T follicular helper cell (primary cell): ENCODE measurements at places on chromosomes 5 and 9.
A peak's percentile ranks its signal among the peaks of the same experiment; 100 is the strongest.

- DNase-seq, result no peak
Measured at GRCh38 chr5:72241346-72242003, 78.6 kb downstream of the MRPS27 start.

DNA sequence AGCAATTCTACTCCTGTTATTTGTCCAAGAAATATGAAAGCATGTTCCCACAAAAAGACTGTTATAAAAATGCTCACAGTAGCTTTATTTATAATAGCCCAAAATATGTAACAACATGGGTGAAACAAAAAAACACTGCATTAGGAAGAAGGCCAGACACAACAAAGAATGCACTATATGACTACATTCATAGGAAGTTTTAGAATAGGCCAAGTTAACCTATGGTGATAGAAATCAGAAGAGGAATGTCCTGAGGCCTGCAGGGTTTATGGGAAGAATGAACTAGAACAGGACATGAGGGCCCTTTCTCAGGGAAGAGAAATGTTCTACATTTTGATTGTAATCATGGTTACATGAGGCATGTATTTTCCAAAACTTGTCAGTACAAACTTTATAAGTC is 24.7 kb upstream of the TAS2R1 start:
- no peak for DNase-seq

- no peak for DNase-seq
Measured at GRCh38 chr5:131286400-131286715, 22.5 kb downstream of the CDC42SE2 start.

- no peak for DNase-seq
Measured at GRCh38 chr9:88300556-88300955, 87.7 kb upstream of the SPIN1 start.

DNA sequence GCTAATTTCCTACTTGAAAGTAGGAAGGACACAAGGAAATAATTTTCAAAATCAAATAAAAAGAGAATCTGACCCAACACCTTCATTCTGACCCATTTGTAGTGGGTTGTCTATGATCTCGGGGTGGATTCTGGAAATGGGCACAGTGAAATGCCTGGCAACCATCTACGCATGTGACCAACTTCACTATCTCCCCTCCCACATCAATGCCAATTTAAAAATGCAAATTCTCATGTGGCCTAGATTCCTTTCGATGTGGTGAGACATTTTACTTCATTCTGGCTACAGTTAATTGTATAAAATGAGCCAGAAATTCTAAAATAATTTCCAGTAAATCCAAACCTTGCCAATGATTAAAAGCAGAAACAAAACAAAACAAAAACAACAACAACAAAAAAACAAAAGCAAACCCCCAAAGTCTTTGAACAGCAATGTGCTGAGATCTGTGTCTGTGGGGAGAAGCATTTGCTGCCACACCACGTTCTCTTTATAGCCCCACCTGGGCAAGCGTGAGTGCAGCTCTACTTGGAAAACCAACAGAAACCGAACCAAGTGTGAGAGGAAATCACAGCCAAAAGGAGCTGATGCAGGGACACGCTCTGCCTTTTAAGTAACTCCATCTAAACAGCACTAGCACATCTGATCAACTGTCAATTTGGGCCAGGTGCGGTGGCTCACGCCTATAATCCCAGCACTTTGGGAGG is 59.0 kb downstream of the USP20 start:
- DNase-seq, result no peak

DNA sequence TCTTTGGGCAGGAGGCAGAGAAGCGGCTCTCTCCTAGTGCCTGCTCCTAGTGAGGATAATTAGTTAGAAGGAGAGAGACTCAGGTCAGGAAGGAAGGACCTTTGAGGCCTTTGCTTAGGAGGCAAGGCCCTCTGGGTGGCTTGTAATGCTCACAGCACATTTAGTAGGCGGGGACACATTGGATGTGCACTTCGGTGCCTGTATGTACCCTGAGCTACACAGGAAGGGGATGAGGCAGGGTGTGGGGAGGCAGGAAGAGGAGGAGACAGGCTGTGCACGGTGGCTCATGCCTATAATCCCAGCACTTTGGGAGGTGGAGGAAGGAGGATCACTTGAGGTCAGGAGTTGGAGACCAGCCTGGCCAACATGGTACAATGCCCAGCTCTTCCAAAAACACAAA is 7.2 kb upstream of the LCN2 start:
- DNase-seq, result no peak

DNA sequence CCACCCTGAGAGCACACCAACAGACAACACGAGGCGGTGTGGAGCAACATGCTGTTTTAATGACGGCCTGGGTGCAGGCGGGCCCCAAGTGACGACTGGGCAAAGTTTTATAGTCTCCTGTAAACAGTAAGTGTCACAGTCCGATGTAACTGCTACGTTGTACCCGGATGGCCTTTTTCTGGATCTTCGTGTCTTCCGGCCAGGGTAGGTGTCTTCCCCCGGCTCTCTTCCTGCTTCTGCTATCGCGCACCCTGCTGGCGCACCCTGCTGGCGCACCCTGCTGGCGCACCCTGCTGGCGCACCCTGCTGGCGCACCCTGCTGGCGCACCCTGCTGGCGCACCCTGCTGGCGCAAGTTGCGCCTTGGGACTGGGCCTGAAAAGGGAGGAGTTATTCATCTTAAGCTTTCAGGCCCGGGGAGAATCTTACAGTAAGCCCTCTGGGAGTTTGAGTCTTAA is 143.0 kb upstream of the TARS1 start:
- no peak for DNase-seq

DNA sequence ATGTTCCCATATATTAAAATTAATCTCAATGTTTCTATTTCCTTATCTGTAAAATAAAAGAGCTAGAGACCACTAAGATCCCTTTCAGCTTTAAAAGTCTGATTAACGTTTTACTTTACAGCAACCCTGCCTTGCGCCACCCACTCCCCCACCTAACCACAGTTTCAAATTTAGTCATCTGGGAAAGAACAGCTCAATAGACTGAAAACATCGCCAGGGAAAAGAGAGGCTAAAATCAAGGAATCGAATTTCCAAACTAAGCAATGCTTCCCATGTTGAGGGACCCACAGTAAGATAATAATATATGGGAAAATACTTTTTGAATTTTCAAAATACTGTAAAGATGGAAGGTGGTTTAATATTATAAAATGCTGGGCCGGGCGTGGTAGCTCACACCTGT is 6.6 kb downstream of the SAXO1 start:
- DNase-seq, result no peak

DNA sequence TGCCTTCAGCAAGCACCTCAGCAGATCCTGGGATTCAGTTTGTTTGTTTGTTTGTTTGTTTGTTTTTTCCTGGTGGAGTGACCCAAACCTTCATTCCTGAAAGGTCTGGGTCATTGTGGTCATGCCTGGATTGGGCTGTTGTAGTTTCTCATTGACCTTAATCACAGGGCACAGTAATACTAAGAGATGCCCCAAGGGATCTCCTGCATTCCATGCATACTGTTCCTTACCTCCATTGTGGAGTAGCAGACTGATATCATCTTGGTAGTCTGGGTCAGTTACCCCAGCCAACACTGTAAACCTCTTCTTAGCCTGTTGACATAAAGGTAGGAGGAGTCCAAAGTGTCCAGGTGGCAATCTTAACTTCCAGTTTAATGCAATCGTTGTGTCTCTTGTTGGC is 1466.7 kb upstream of the CDH9 start:
- no peak for DNase-seq

DNA sequence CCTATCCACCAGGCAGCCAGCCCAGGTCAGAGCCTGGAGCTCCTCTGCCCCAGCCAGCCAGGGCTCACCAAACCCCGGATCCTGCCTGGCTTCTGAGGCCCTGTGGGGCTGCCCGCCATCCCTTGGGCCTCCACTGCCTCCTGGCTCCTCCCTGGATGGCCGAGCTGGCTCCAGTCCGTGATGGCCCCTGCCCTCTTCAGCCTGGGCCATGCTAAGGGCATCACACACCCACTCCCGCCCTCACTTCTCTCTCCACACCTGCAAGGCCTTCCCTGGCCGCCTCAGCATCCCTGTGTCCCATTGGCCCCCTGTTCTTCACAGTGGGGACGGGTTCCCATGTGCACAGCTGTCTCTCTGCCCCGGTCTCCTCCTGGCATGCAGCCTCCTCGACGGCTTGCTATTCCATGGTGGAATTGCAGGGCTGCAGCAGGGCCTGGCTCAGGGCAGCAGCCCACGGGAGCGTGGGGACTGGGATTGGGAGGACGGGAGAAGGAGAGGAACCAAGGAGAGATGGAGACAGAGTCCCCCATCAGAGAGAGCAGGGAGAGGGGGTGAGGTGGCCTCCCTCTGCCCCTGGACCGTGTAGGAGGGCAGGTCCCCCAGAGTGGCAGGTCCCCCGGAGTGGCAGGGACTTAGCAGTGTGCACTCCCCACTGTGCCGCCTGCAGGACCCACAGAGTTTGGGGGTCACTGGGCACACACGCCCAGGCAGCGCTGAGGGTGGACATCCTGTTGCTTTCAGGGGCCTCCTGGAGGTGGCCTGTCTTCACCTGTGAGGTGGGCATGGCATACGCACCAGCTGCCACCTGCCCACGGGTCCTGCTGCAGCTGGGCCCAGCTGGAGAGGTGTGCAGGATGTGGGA is 16.7 kb upstream of the RNU6ATAC start:
- no peak for DNase-seq

- DNase-seq, result no peak
Measured at GRCh38 chr5:174335682-174336364, 290.3 kb downstream of the NSG2 start.

- no peak for DNase-seq
Measured at GRCh38 chr5:6692906-6693305, 20.3 kb upstream of the TENT4A start.

GRCh38 chr5:32168460-32169033 is 5.6 kb downstream of the GOLPH3 start:
- no peak for DNase-seq

GRCh38 chr5:73985145-73985544 is 359.1 kb downstream of the ARHGEF28 start:
- no peak for DNase-seq

GRCh38 chr5:56291079-56291643 is 58.0 kb upstream of the ANKRD55 start:
- no peak for DNase-seq

GRCh38 chr5:86038566-86038965 is 579.2 kb upstream of the COX7C start:
- no peak for DNase-seq

DNA sequence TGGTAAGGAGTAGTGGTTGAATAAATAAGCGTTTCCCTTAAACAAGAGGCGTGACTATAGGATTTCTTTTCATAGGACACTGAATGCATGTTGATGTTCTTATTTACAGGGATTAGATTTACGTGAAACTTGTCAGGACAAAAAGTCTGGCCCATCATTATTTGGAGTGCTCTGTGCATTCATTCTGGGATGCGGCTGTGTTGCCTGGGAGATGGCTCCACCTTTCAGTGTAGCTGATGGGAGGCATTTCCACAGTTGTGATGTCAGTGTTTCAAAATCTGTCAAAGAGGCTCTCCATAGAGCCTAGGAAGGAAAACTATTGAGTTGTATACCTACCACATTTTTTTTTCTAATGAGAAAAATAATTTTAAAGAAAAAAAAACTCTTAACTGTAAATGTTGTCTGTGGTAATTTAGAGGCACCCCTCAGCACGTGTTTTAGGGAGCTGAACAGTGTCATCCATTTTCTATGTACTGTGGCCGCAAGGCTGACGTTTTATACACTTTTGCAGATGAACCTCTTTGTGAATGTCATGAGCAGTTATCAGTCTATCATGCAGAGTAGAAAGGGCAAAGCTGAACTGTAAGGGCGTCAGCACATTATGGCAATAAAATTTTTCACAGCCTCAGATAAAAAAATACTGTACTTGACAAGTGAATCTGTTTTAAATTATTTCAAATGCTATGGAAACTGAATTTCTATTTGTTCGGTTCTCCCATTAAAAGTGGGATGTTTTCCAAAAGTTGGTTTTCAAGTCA is 202.7 kb downstream of the PBX3 start:
- DNase-seq, result no peak

GRCh38 chr5:159362220-159362619 is 31.9 kb upstream of the IL12B start:
- no peak for DNase-seq

DNA sequence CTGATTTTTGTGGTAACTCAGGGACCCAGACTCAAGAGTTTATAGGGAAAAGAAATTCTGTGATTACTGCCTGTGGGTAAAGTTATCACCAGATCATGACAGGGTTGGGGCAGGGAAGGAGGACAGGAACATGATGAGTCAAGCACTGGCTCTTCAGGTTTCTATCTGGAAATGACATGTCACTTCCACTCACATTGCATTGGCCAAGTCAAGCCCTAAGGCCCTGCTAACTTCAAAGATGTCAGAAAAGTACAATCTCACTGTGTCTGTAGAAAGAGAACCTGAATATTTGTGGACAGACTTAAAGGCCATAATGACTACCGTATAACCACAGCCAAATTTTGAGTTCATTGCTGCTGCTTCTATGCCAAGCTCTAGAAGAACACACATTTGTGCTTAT is 187.7 kb downstream of the TLE4 start:
- DNase-seq, result no peak

- DNase-seq, result peak; percentile 24
Measured at GRCh38 chr5:75052192-75053053, at the start of gene GCNT4. TSS of gene GCNT4 (minus strand) at chr5:75052558. CDS start at chr5:75030037, 22,521 bp downstream.

- no peak for DNase-seq
Measured at GRCh38 chr9:84079994-84080393, 99.4 kb downstream of the RMI1 start.

GRCh38 chr9:133811471-133811870 is 73.3 kb upstream of the SARDH start:
- no peak for DNase-seq

DNA sequence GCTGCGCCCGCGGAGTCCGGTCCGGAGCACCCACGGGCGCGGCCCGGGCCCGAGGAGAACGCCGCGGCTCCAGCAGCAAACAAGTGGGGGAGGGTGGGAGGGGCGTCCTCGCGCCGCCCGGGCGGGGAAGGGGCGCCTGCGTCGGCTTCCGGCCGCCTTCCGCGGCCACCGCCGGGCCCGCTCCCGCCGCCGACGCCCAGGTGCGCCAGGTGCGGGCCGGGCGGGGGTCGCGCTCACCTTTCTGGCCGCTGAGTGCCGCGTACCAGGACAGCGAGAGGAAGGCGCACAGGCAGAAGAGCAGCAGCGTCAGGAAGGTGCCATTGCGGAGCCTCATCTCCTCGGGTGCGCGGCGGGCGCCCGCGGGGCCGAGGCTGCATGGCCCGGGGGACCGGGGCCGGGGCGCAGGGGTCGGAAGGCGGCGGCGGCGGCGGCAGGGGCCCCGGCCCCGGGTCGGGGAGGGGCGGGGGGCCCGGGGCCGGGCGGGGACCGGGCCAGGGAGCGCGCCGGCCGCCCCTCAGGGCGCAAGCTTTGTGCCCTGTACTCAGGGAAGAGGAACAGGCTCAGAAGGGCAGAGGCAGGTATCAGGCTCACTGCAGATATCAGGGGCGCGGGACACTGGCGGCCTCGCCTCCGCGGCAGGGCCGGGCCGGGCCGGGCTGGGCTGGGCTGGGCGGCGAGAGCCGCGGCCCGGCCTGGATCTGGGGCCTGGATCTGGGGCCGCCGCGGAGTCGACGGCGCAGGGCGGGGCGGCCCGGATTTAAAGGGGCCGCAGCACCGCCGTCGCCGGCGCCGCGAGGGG is at the start of gene MGAT4B:
MGAT4B (minus strand) TSS at position 617 of the 799 bp plus-strand sequence; CDS start at position 334, 283 bp downstream.
- no peak for DNase-seq

DNA sequence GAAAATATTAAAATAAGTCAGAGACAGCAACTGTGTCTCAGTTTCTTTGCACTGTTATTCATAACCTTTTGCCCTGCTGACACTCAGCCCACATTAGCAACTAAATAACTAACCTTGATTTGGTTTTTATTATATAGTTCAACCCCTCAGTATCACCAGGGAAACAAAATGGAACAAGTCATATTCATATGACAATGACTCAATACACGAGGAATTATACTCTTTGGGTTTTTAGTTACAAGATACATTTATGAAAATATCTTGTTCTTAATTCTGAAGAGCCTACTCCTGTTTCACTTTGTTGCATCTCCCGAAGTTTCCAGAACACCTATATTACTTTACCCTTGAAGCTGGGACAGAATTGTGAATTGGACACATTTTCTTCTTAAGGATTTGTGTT is 845.4 kb downstream of the EFNA5 start:
- no peak for DNase-seq
